ENCODE measurements at places on chromosomes 7 and 10.
A peak's percentile ranks its signal among the peaks of the same experiment; 100 is the strongest.

GRCh38 chr7:42445691-42446090 lies 208.7 kb upstream of the GLI3 start:
- DNase-seq: no peak

- peak; percentile 83 for DNase-seq
These were observed 36.1 kb upstream of the CCNY start for GRCh38 chr10:35300063-35300699.

DNA sequence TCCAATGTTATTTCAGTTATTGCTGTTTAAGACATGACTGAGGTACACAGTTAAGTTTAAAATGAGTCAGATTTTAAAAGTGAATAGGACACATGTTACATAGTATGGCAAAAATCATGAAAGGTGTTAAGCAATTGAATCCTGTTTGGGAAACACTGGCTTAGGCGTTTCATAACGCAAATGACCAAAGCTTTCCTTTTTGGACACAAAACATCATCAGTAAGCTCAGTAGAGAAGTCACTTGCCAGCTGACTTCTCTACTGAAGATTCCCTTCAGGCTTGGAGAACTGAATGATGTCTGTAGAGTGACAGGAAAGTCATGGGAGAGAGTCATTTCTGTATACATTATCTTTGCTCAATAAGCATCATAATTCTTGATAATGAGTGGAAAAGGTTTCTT lies 64.4 kb upstream of the RSBN1L start:
- no peak for DNase-seq

DNA sequence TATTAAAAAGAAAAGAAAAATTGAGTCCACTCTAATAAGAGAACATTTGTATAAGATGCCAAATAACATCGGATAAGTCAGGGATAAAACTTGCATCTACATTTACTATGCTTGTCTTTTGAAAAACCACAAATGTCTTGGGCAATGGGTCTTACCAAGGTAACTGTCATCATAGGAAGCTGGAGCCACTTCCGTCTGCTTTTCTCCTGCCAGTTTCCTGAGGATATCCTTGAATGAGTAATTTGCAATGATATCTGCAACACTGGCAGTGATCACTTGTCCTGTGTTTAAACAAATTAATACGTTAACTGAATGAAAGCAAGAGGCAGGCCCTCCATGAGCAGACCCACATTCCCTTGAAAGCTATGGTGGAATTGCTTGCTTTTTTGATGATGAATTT lies 47.3 kb downstream of the ITGA8 start:
- no peak for DNase-seq

- peak; percentile 66 for DNase-seq
These were observed 2.0 kb downstream of the ZNF503 start for GRCh38 chr10:75399461-75400162.

DNA sequence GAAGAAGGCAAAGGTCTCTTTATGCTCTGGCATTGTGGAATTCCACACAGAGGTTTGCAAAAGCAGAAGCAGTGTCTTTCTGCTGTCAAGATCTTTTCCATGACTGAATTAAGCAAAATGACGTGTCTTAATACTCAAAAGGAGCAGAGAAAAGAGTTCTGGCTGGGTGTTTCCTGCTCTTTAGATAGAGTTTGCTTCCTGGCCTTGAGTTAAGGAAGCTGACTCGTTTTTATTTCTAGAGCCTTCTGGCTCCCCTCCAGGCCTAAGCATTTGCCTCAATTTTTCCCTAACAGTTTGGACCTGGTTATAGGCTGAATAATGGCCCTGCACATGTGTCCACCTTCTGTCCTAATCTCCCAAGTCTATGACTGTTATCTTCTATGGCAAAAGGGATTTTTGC lies 21.6 kb downstream of the TAS2R41 start:
- peak; percentile 54 for DNase-seq

GRCh38 chr7:79823246-79823951 lies 311.2 kb upstream of the GNAI1 start:
- DNase-seq: no peak

DNA sequence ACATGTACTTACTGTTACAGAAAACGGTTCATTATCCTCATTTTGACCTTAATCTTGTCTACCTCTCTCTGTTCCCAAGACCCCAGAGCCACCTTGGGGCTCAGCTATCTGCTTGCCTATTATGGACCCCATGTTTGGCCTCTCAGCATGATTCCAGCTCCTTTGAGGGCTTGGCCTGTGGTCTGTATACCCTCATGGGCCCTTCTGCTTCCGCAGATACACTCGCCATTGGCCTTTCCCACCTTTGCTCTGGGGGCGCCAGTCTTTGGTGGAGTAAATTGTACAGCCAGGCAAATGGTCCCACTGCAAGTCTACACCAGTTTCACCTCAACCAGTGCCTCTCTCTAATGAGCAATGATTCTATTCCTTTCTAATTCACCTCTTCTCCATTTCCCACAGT lies 109.2 kb upstream of the ZNF746 start:
- no peak for DNase-seq

GRCh38 chr7:154906736-154907355 lies 96.1 kb downstream of the PAXIP1 start:
- DNase-seq: no peak

- peak; percentile 59 for DNase-seq
These were observed 726.9 kb downstream of the TNS3 start for GRCh38 chr7:46854958-46855473.

- DNase-seq: no peak
These were observed 413.9 kb downstream of the LRMDA start for GRCh38 chr10:75845176-75845947.

DNA sequence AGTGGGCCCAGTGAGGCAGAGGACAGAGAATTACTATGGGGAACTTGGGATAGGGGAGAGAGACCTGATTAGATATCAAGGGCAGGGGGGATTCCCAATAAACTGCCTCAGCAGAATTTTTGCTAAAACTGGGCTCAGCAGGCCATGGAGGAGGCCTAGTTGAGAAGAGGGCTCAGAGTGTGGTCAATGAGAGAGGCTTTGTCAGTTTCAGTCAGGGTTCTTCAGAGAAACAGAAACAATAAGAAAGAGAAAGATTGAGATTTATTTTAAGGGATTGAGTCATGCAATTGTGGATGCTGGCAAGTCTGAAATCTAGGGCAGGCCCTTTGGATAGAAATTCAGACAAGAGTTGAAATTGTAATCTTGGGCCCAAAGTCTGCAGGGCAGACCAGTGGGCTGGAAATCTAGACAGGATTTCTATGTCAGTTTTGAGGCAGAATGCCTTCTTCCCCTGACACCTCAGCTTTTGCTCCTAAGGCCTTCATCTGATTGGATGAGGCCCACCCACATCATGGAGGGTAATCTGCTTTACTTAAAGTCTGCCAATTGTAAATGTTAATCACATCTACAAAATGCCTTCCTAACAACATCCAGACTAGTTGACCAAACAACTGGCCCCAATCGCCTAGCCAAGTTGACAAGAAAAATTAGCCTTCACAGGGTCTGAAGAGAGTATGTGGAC lies 33.5 kb upstream of the CCSER2 start:
- no peak for DNase-seq

DNA sequence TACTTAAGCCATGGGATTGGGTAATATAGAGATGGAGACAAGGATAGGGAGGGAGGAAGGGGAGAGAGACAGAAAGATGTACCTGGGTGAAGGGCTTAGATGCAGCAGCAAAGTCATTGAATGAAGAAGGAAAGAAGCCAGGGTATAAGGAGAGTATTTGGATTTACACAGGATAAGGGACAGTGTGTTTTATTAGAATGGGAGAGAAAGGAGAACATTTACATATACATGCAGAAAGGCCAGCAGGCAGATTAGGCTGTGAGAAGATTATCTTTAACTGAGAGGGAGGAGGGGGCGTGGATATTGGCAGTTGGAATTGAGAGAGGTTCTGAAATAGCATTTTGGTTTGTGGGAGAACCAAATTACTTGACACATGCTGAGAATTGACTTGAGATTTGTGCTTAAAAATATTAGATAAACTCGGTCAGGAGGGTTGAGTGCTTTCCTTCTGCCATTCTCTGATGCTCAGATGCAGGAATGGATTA lies 161.5 kb upstream of the ZNF804B start:
- DNase-seq: no peak

- no peak for DNase-seq
These were observed 76.2 kb downstream of the INPP5A start for GRCh38 chr10:132613566-132614348.

GRCh38 chr10:86385806-86386205 lies 19.2 kb upstream of the GRID1 start:
- no peak for DNase-seq
